ENCODE measurements at places on chromosomes 16 and 17. TPM values are rescaled to one million over a fixed set of nuclear protein-coding genes. Genes with fewer than 3 reads are reported as not detected.

DNA sequence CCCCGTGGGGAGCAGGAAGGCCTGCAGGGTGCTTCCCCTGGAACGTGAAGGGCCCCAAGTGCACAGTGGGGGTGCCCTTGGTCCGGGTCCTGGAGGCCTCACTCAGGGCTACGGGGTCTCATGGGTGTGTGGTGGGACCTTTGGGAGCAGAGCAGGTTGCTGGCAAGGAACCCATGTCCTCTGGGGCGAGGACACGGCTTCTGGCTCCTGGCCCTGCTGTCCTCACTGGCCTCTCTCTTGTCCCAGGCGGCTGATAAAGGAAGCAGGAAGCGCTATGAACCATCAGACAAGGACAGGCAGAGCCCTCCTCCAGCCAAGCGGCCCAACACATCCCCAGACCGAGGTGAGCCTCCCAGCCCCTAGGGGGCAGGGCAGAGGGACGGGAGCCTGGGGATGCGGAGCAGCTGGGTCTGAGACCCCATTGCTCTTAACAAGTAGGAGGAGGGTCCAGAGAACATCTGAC is 9.8 kb upstream of the IL17C start:
- no peak for DNase-seq

- no peak for DNase-seq
Measured at GRCh38 chr16:76194616-76195015, 82.6 kb upstream of the CNTNAP4 start.

GRCh38 chr17:45784293-45784740 is at the start of gene CRHR1:
CRHR1 (plus strand) TSS chr17:45784320; CDS start chr17:45784545, 225 bp downstream.
- peak; percentile 62 for DNase-seq

CD300LB gene
- not detected for total RNA-seq

- no peak for DNase-seq
Measured at GRCh38 chr17:6524520-6524919, 31.8 kb downstream of the PITPNM3 start.

TEKT1 gene
- not detected for total RNA-seq
